ENCODE measurements at places on chromosomes 1 and 21.

GRCh38 chr1:182080955-182081582 is 19.6 kb upstream of the ZNF648 start:
- DNase-seq = peak; percentile 22

DNA sequence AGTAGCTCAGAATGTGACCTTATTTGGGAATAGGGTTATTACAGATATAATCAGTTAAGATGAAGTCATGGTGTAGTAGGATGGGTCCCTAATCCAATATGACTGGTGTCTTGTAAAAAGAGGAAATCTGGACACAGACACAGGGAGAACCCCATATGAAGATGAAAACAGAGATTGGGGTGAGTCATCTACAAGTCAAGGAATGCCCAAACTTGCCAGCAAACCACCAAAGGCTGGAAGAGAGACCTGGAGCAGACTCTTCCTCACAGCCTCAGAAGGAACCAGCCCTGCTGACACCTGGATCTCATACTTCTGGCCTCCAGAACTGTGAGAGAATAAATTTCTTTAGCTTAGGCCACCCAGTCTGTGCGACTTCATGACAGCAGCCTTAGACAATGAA is 29.9 kb downstream of the KRTAP19-8 start:
- DNase-seq = no peak

- no peak for DNase-seq
These were observed 138.4 kb downstream of the ADSS2 start for GRCh38 chr1:244313346-244313745.

GRCh38 chr1:207362962-207363860 is 41.7 kb downstream of the CD55 start:
- DNase-seq = peak; percentile 92

GRCh38 chr1:173424143-173424542 is 53.0 kb upstream of the PRDX6 start:
- DNase-seq = peak; percentile 58

- peak; percentile 55 for DNase-seq
These were observed 24.6 kb downstream of the DMAP1 start for GRCh38 chr1:44237721-44238457.

DNA sequence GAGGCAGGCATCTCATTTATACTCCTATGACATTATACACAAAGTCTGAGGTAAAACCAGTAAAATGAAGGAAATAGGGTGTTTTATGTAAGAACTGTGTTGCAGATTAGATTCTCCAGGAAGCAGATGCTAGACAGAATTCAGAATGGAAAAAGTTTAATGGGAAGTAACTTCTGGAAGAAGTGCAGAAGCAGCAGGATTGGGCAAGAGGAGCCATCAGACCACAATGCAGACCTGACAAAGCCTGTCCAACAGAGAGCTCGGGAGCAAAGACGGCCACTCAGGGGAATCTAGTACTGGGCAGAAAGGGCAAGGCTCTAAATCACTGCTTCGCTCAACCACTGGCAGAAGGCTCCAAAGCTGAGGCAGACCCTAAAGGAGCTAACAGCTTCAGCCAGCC is 33.7 kb downstream of the FBXO42 start:
- peak; percentile 49 for DNase-seq

GRCh38 chr1:29197993-29198392 is 16.3 kb upstream of the SRSF4 start:
- no peak for DNase-seq

- DNase-seq = no peak
These were observed 306.6 kb downstream of the PCP4 start for GRCh38 chr21:40173816-40174215.

- no peak for DNase-seq
These were observed 23.2 kb downstream of the SKI start for GRCh38 chr1:2251363-2251762.

GRCh38 chr1:45960930-45961715 is 157.7 kb downstream of the MAST2 start:
- no peak for DNase-seq

- peak; percentile 60 for DNase-seq
These were observed 60.2 kb downstream of the TOMM20 start for GRCh38 chr1:235068158-235069121.

DNA sequence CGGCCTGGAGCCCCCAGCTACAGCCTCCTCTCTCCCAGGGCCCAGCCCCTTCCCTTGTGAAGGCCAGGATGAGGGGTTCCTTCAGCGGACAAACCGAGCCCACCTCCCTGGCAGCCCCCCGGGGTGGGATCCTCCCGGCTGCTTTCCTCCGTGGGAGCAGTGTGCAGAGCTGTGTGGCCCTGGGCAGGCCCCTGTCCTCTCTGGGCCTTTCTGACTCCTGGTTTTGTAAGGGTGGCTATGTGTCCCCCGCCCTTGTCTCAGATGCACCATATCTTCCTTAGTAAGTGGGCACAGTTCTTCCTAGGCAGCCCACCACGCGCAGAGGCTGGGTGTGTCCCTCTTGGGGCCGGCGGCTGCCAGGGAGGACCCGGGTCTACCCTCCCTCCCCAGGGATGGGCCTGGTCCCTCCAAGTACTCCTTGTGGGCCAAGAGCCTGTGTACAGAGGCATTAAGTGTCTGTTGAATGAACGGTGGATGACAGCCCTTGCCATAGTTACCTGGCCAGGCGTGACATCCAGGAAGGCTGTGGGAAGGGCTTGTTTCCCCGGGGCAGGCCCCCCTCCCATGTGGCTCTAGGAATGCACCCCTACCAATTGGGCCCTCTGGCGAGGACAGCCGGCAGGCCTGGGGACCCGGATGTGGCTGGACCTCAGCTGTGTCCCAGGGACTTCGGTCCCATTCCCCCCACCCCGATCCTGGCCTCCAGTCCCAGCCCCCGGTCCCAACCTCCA is 3.8 kb downstream of the SMIM1 start:
- no peak for DNase-seq

GRCh38 chr21:45779226-45779625 is 135.7 kb downstream of the PCBP3 start:
- DNase-seq = no peak

DNA sequence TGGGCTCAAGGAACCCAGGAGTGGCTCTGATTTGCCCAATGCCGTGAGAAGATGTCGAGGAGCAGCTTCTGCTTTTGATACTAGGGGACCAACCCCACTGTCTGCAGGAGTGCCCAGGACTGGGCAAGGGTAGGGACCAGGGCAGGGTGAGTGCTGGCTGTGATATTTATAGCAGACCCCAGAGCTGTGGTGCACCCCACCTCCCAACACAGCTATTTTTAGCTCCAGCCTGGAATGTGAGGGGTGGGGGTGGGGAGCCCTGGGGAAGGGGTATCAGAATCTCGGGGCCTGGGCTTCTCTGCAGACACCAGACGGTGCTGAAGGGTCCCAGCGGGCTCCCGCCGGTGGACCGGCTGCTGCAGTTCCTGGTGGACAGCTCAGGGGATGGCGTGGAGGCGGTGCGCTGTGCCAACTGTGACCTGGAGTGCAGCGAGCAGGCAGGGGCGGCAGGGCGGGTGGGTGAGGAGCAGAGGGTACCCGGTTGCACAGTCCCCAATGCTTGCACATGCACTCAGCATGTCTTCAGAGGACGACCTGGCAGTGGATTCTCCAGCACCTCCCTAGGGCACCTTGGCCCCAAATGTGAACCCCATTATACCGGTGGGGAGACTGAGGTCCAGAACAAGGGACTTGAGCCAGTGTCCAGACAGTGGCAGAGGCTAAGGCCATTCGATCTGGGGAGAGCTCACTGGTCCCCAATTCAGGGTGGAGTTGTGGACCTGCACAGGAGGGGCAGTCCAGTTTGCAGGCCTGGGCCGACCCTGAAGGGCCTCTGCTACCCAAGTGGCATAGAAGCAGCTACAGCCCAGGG is 1.4 kb downstream of the RNF207 start:
- DNase-seq = no peak

- no peak for DNase-seq
These were observed 17.1 kb downstream of the HAO2 start for GRCh38 chr1:119385650-119386049.

GRCh38 chr1:26723013-26723991 is 27.5 kb downstream of the ARID1A start:
- peak; percentile 53 for DNase-seq

- no peak for DNase-seq
These were observed 9.0 kb downstream of the ATP8B2 start for GRCh38 chr1:154334079-154335024.

GRCh38 chr1:178659789-178660208 is 65.2 kb upstream of the RALGPS2 start:
- DNase-seq = no peak

GRCh38 chr1:198597690-198598430 is 41.0 kb upstream of the PTPRC start:
- DNase-seq = no peak

DNA sequence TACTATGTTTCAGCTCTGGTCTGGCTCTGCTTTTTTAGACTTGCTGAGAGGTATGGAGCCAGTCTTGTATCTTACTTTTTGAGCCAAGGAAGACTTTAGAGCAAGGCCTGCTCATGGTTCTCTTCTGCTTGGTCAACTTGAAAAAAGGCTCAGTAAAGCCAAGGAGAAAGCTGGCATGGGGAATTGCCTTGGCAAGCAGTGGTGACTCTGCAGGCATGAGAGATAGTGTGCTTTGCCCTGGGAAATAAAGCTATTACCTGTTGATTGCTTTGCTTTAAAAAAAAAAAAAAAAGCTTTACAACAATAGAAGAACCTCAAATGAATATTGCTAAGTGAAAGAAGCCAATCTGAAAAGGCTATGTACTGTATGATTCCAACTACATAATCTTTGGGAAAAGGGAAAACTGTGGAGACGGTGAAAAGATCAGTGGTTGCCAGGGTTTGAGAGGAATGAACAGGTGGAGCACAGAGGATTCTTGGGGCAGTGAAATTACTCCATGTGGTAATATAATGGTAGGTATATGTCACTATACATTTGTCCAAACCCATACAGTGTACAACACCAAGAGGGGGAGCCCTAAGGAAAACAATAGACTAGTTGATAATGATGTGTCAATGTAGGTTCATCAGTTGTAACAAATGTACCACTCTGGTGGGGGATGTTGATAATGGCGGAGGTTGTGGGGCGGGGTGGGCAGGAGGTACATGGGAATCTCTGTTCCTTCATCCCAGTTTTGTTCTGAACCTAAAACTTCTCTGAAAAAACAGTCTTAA is 87.6 kb downstream of the HMCN1 start:
- no peak for DNase-seq

- DNase-seq = no peak
These were observed 48.6 kb downstream of the INTS7 start for GRCh38 chr1:211986628-211987254.

- no peak for DNase-seq
These were observed 30.7 kb downstream of the SERINC2 start for GRCh38 chr1:31443673-31444072.

DNA sequence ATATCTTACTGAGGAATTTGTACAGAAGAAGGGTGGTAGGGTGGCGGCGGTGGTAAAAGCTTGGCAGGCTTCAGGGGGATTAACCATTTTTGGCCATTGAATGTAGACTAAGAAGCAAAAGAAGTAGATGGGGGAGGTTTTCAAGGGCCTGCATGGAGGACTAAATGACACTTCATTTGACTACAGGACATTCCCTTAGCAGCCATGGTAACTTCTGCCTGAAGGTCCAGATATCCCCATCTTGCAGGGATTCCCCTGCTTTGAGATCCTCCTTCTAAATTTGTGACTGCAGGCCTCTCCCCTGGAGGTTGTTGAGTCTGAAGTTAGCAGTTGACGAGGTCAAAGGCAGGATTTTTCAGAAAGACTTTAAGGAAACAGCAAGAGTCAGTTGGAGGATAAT is 4.8 kb downstream of the VASH2 start:
- peak; percentile 24 for DNase-seq

DNA sequence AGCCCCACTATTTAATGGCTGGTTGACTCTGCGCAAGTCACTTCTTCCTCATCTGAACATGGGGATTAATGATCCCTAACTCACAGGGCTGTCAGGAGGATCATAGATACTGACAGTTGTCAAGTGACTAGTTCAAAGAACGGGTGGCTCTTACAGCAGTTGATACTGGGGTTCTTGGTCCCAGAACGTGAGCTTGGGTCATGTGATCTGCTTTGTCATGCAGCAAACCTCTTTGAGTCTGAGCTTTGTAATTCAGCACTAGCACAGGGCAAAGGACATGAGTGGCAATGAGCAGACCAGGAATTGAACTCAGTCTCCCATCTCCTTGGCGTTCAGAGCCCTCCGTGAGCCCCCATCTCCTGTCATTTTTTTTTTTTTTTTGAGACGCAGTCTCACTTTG is 64.4 kb downstream of the TRABD2B start:
- DNase-seq = no peak

DNA sequence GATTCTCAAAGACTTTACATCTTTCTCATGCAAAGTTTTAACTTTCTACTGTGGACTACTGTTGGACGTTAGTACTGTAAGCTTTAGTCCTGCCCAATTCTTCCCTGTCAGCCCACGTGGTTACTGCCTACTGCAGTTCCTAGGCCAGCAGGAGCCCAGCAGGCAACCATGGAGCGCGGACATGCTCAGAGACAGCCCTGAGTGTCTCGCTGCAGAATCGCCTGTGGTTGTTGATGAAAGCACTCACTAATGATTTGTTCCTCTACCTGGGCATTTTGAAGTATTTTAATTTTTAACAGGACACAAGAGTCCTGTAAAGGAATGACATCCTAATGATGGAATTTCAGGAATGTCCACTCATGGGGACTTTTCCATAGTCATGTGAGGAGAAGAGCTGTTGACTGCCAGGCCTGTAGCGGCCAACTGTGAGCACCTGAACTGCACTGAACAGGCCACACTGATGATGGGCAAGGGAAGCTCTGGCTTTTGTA is 44.1 kb downstream of the PGBD5 start:
- DNase-seq = no peak

GRCh38 chr1:239349699-239350098 is 36.7 kb upstream of the CHRM3 start:
- DNase-seq = no peak

DNA sequence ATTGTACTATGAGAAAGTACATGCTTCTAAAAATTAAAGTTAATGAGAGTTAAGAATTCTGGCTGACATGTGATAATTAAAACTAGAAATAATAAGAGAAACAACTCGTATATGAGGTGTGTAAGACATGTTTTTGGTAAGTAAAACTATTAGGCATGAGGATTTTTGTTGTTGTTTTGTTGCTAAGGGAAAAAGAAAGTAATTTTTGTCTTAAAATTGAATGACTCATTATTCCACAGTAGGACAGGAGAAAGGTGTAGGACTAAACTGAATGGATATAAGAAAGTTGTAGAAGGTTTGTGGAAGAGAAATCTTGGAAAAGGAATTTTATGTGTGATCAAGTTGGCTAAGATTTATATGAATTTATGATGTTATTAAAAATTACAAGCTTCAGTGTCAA is 54.8 kb downstream of the TBX19 start:
- no peak for DNase-seq

DNA sequence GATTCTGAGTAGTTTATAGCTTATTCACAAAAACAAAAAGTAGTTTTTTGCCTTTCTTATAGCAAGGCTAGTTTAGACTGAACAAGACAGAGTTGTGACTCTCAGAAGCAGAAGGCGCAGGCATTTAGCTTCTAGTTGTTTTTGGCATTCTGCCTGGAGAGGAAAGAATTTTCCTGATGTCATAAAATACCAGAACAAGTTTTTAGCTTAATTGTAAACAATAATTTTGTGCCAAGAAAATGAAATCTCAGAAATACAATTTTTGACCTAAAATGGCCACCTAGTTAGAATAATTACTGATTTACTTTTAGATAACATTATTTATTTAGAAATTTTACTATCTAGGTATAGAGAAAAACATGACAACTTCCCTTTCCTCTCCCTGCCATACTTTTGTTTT is 1.0 kb downstream of the DNAJB4 start:
- peak; percentile 60 for DNase-seq
